ENCODE measurements at places on chromosomes 6 and 20.

DNA sequence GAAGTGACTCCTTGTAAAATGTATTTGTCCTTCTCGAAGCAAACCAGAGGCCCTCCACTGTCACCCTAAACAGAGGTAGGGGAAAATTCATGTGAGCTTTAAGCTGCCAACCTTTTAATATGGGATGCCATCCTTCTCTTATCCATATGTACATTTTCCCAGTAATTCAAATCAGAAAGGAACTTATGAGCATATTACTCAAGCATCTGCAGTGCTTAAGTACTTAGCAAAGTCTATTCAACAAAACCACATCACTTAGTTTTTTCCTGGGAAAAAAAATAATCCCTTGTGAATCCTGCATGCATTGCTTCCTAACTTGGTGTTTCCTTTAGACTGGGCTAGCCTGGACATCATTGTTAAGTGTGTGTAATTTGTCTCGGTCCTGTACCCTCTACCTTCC lies 132.2 kb downstream of the LPA start:
- DNase-seq = no peak

DNA sequence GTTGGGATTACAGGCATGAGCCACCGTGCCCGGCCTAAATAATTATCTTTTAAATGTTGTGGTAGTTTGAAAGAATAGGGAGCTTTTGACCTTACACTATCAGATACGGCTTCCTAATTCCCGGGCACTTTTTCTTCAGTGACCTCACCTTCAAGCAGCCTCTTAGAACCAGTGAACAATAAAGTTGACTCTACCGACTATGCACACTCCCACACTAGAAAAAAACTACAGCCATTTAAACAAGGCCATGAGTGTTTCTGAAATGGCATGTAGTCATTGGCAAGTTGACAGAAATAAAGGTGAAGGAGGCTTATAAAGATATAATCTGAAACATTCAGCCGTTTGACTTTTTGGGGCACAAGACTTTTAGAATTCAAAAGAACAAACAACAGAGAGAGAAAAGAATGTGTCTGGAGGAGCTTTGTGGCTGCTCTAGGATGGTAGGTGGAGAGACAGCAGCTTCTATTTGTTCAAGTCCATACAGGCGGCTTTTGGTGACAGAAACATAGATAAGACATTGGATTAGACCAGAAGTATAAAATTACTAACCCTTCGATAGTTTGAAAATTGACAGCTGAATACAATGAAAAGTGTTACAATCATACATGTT lies 75.2 kb downstream of the GJA1 start:
- no peak for DNase-seq

- no peak for DNase-seq
Measured at GRCh38 chr6:78611886-78612480, 255.4 kb upstream of the IRAK1BP1 start.

DNA sequence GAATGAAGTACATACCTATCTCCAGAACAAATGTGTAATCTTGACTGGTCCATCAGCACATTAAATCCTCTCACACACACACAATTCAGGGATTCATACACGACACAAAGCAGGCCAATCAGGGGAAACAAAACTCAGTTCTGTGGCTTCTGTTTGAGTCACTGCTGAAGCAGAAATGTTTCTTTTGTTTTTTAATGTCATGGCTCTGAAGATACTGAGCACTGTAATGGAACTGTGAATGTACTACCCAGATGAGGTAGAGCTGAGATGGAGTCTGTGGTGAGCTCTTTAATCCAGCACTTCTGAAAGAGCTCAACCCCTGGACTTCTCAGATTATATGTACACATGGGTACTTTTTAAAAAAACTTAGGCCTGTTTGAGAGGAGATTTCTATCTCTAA lies 116.4 kb downstream of the THEMIS start:
- DNase-seq = no peak

GRCh38 chr6:111119571-111120329 lies 32.4 kb downstream of the SLC16A10 start:
- no peak for DNase-seq

GRCh38 chr20:3233131-3233990 lies 5.6 kb downstream of the SLC4A11 start:
- DNase-seq = no peak
